ENCODE measurements at places on chromosomes 5 and 9.

- no peak for DNase-seq
Measured at GRCh38 chr5:128667152-128667551, 129.1 kb upstream of the FBN2 start.

DNA sequence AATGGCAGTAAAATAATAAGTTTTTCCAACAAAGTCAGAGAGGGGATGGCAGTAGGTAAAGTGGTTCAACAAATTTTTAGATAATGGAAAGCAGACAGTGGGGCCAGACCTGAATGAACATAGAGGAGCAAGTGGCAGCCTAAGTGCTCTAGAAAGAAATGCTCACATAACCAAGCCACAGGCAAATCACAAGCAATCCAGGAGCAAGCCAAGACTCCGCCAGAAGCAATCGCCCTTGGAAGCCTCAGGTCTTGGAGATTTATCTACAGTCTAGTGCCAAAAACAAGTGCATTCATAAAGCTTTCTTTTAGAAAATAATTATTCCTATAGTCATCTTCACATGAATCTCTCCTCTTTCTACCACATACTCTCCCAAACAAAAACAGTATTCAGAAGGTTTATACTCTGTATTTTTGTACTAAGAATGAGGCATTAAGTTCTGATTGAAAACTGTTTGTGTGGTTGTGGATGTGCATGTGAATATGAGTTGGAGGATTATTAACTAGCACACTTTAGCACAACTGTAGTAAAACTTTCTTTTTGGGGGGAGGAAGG, 375.5 kb downstream of the CDH9 start:
- no peak for DNase-seq

DNA sequence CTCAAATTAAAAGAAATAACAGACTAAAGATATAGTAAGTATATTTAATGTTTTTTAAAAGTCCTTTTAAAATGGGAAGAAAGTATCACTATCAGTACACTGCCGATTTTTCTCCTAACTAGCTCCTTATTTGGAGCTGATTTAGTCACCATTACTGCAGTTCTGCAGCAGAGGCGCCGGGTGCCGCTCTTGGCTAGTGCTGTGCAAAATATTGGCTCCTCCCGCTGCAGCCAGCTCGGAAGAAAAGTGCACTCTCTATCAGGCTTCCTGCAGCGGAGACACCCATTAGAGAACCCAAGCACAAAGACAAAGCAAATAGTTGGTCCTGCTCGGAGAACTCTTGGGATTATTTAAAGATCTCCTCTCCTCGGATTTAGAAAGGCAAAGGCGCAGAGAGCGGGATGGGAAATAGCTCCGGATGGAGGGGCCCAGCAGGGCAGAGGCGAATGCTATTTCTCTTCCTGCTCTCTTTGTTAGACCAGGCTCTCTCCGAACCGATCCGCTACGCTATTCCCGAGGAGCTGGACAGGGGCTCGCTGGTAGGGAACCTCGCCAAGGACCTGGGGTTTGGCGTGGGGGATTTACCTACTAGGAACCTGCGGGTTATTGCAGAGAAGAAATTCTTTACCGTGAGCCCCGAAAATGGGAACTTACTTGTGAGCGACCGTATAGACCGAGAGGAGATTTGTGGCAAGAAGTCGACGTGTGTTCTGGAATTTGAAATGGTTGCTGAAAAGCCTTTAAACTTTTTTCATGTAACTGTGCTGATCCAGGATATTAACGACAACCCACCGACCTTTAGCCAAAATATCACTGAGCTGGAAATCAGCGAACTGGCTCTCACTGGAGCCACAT, at the start of gene PCDHGB3:
Gene PCDHGB3 (plus strand): TSS at position 249 of the 855 bp plus-strand sequence. CDS start 153 bp downstream, at position 402.
- no peak for DNase-seq

- no peak for DNase-seq
Measured at GRCh38 chr5:132873119-132873929, at the start of gene LEAP2. Gene LEAP2, plus strand, starts transcription at chr5:132873668. Its CDS starts 27 bp downstream, at chr5:132873695.

- no peak for DNase-seq
Measured at GRCh38 chr9:89514956-89515355, 17.0 kb upstream of the SEMA4D start.

GRCh38 chr5:154937718-154938466, at the start of gene GEMIN5:
Gene GEMIN5, minus strand, starts transcription at chr5:154938211. Its CDS starts 78 bp downstream, at chr5:154938133.
- no peak for DNase-seq

DNA sequence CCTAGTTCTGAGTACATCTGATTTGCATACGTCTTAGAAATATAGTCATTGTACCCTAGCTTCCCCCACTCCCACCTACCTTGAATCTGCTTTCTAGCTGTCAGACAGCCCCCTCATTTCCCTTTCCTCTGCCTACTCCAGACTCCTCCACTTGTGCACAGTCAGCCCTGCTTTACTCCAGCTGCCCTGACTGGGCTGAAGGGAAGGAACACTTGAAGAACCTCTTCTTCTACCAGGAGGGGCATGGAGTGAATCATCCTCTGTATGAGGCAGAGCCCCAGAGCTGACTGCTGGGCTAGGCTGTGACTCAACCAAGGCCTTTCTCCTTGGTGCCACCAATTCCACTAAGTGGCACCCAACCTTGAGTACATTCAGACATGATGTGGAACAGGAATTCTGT, 18.1 kb upstream of the ZFR start:
- DNase-seq: no peak

GRCh38 chr5:178324481-178325310, 92.1 kb upstream of the PHYKPL start:
- DNase-seq: no peak

DNA sequence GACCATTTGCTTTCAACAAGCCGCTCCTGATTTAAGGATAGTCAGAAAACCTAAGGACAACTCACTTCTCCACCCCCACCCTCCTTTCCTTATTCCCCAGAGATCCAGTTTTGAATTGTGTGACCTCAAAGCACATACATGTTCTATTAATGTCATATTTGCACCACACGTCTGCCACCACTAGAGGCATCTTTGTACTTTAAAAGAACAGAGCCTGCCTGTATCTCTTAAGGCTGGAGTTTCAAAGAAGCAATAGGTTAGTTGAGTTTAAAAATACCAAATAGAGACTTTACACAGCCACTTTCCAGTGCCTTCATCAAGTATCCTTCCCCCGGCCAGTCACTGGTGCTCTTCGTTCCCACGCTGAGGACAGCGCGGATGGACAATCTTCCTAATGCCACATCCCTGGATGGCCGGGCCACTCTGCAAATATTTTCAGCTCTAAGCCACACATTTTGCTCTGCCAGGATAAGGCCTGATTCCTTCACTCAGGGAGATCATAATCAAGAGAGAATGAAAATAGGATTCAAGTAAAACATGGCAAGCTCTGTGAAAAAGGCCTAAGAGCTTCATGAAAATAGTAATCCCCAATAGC, 146.3 kb downstream of the SNCAIP start:
- no peak for DNase-seq

- DNase-seq: no peak
Measured at GRCh38 chr9:77864211-77864889, 167.3 kb downstream of the GNAQ start.

DNA sequence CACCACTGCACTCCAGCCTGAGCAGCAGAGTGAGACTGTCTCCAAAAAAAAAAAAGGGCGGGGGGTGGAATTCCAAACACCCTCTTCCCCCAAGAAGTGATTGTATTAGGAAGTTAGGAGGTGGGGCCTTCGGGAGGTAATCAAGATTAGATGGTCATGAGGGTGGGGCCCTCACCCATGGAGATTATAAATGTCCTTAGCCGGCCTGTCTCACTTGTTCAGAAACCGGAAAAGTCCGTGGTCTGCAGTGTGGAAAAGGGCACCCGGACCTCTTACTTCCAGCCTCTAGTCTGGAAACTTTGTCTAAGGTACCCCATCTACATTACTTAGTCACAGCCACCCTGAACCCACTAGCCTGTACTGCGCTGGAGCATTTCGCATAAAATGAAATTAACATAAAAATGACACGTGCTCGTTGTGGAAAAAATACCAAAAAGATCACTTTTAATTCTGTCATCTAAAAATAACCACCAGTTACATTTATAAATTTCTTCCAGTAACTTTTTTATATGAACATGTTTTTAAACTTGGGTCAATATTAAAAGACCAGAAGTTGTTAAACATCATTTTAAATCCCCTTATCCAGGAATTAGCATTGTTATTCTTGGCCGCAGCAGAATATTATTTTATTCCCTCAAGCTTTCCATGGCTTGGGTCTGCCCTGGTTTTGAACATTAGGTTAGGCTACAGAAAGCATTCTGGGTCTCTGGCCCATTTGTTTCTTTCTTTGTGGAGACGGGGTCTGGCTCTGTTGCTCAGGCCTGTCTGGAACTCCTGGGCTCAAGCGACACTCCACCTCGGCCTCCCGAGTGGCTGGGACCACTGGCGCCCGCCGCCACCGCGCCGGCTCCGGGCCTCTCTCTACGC, 1.2 kb upstream of the CKS2 start:
- DNase-seq: no peak

DNA sequence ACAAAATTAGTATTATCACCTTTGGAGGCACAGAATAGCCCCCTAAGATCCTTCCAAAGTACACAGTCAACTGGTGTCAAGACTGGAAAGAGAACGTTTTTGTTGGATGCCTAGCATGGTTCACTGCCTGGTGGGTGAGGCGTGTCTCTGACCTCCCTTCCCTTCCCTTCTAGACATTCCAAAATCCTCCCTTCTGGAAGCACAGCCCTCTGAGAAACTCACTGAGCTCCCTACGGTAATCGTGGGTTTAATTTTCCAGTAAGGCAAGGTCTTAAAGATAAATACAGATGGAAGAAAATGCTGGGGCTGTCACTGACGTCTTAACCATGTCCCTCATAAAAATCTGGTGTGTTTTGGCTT, 138.8 kb downstream of the LIFR start:
- DNase-seq: no peak

DNA sequence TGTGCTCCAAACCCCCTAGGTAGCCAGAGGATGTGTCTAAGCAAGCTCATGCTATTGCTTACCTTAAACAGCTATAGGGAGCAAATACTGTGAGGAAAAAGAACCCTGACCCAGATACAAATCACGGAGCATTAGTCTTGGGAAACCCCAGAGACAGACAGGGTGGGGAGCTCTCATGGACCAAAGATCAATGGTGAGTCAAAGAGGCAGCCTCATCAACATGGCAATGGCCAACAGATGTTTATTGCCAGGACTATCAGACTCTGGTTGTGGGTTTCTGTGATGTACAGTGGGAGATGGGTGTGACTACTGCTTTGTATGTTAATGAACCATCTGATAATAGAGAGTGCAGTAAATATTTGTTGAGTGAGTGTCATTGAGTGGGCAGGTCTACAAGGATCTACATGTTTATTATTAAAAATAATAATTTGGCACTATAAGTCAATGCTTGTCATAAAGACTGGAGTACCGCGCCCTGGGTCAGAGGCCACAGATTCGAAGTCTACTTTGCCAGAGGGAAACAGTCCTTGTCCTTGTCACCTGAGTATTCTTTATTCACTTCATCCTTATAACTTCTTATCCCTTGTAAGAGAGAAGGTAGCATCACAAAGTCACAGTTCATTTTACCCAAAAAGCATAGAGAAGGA, 56.5 kb upstream of the RAI14 start:
- DNase-seq: no peak

- DNase-seq: no peak
Measured at GRCh38 chr5:33401482-33402390, 39.0 kb upstream of the TARS1 start.

GRCh38 chr9:92232190-92232589, 61.3 kb downstream of the IARS1 start:
- DNase-seq: no peak

DNA sequence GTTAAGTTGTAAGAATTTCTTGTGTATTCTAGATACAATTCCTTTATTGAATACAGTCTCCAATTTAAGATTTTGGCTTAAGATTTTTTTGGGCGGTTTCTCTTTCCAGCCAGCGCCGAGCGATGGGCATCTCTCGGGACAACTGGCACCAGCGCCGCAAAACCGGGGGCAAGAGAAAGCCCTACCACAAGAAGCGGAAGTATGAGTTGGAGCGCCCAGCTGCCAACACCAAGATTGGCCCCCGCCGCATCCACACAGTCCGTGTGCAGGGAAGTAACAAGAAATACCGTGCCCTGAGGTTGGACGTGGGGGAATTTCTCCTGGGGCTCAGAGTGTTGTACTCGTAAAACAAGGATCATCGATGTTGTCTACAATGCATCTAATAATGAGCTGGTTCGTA, 278.7 kb upstream of the TARS1 start:
- no peak for DNase-seq

DNA sequence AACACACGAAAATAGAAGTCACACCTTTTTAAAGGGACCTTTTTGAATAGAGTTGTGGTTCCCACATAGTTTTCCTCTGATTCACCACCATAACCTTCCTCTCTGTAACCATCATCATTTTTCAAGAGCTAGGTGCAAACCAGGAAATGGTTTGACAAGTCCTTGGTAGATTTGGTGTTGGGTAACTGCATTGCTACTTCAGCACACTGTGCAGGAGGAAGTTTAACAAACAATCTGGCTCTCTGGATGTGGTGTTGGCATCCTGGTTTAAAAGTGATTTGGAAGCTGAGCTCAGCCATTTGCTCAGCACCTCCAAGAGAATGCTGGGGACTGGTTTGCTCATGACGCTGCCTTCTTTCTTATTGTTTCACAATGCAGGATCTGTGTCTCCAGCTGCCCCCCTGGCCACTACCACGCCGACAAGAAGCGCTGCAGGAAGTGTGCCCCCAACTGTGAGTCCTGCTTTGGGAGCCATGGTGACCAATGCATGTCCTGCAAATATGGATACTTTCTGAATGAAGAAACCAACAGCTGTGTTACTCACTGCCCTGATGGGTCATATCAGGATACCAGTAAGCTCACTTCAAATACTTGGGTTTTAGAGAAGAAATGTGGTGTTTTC, 213.1 kb downstream of the RFK start:
- no peak for DNase-seq

- no peak for DNase-seq
Measured at GRCh38 chr5:56608217-56608925, 207.0 kb upstream of the MAP3K1 start.

GRCh38 chr5:7261049-7261448, 134.9 kb upstream of the ADCY2 start:
- DNase-seq: peak; percentile 12

GRCh38 chr5:90518661-90519060, 10.7 kb downstream of the LYSMD3 start:
- peak; percentile 70 for DNase-seq

GRCh38 chr9:79757881-79758669, 186.3 kb downstream of the TLE4 start:
- DNase-seq: no peak

DNA sequence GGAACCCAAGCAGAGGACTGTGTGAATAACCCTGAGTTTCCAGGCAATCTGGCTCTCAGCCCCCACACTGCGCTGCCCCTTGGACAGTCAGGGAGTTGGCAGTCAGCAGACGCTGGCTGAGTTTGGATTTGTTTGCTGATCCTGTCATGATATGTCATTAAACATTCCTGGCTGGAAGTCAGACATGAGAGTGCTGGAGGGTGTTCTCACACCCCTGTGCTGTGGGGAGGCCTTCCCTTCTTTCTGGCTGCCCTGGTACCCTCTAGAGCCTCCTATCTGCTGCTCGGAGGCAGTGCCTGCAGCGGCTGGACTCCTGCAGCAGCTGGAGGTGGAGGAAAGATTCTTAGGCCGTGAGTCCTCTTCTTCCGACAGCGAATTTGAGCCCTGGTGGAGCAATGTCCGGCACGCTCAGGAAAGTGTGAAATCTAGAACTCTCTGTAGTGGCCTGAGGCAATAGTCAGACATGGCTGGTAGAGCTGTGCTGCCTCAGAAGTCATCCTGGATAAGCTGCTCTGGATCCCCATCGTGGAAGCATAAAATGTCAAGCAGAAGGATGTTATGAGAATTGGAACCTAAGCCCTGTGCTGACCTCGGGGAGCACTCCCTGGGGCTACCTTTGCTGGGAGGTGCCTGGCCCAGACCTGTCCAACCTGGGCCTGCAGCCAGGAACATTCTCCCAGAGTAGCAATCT, 72.0 kb downstream of the PDE8B start:
- no peak for DNase-seq

- DNase-seq: no peak
Measured at GRCh38 chr9:91770229-91770628, 179.8 kb downstream of the ROR2 start.
